ENCODE measurements at places on chromosomes 11 and 22.

DNA sequence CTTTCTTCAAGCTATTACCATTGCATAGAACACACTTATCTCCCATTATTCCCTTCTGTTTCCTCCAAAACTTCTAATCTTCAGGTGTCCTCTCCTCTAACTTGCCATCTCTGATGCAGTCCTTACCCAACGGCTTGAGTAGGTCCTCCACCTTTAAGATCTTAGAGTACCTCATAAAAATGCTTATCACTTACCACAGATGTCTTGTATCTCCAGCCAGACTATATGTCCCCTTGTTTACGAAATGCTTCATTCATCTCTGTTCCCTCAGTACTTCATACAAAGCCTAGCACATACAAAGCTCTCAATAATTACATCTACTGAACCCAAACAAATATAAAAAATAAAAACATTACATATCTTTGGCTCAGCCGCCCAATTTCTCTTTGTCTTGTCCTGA lies 49.2 kb downstream of the PAK1 start:
- no peak for DNase-seq

DNA sequence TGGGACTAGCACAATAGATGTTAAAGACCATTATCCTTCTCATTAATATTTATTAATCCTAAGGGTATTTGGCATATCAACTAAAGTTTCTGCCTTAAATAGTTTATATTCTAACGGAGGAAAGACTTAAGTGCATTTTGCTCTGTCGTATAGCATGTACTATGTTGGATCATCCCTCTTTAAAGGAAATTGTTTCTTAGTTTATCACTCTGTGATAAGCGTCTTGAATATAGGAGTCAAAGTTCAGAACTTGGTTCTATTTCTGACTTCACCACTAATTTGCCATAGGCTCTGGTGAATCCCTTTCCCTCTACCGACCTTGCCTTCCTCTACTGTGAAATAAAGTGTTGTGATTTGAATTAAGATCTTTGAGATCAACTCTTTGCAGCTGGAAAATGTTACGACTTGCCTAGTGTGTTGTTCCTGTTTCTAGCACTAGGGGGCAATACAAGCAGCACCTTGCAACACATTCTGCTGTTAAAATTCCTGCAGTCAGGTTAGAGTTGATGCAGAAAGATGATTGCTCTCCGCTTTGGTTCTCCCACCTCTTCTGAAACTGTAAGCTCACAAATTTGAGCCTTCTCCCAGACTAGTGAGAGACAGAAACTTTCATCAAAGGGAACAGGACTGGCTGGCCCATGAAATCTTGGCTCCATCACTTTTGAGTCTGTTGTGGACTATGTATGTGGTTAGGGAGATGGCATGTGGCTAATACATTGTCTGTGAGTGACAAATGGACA lies 27.8 kb upstream of the ZNRF3 start:
- DNase-seq: peak; percentile 45

DNA sequence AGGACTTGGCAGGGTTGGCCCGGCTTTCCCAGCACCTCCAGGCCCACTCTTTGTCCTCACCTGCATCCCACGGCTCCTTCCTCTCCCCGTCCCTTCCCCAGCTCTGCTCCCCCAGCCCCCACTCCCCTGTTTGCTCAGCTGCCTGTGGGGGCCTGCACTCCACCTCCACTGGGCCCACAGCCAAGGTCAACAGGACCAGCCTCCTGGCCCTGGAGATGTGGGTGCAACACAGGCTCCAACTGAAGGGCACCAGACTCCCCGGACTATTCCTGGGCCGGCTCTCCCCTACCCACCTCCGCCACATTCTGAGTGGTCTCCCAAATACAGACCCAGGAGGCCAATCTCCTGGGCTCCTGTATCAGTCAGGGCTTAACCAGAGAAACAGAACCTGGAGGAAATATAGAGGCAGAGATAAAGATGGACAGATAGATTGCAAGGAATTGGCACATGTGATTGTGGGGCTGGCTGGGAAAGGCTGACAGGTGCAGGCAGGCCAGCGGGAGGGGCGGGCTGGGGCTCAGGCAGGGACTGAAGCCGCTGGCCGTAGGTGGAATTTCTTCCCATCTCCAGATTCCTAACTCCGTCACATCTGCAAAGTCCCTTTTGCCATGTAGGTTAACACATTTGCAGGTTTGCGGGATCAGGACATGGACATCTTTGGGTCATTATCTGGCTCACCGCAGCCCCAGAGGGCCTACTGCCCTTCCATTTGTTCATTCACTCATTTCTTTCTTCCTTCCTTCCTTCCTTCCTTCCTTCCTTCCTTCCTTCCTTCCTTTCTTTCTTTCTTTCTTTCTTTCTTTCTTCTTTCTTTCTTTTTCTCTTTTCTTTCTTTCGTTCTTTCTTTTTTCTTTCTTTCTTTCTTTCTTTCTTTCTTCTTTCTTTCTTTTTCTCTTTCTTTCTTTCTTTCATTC lies 45.8 kb upstream of the MYH9 start:
- no peak for DNase-seq

GRCh38 chr11:11243590-11244469 lies 109.2 kb downstream of the CSNK2A3 start:
- peak; percentile 12 for DNase-seq

GRCh38 chr11:33329705-33330329 lies 72.6 kb downstream of the HIPK3 start:
- DNase-seq: peak; percentile 21

DNA sequence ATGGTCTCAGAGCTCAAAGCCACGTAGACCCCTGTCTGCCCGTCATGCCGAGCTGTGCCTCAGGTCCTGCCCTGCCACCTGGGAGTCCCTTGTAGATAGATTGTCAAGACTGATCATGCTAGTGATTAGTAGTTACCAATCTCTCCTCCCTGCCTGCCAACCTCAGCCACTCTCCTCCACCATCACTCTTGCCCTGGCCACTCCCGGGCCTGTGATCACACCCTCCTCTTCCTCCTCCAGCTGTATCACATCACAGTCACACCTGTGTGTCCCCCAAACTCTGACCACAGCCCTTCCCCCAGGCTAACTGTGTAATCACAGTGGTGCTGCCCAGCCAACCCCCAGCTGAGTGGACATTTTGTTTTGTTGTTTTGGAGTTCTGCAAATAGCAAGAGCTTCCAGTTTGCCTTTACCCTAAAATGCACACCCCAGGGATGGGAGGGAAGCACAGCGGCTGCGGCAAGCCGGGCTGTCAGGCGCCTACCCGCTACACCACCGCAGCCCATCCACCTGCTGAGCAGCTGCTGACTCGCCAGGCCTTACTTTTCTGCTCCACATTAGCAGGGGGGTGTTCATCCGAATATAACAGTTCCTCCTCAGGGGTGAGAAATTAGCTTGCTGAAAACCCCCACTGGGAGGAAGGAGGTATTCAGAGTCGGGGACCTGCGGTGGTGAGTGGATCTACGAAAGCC lies 45.8 kb downstream of the LRFN4 start:
- no peak for DNase-seq

DNA sequence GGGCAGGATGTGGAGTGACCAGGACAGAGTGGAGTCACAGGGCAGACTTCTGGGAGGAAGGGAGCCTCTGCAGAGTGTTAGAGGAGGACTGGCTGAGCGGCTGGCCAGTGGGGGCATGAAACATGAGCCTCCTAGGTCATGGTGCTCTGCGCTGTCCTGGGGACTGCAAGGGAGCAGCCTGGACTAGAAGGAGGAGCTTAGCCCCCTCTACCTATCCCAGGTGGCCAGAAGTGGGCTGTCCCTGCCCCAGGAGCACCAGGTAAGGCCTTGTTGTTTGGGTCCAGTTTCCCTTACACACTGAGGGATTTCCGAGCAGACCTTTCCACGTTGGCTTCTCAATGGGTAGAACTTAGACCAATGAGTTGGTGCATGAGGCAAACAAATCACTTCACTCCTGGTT lies 7.4 kb downstream of the PKNOX2 start:
- no peak for DNase-seq

DNA sequence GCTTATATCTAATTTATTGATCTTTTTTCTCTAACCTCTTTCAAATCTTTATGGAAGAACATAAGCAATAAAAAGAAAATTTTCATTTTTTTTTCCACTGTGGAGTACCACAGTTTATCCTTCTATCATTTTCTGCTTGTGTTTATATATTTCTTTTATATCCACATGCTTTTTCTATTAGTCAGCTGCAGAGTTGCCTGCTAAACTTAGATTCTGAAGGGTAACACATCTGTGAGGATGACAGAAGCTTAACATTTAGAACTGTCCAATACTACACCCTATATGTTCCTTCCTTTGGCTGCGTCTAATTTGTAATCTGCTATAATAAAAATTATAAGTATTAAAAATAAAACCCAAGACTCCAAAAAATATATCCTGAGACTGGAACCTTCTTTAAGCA lies 20.8 kb downstream of the CCDC90B start:
- no peak for DNase-seq

DNA sequence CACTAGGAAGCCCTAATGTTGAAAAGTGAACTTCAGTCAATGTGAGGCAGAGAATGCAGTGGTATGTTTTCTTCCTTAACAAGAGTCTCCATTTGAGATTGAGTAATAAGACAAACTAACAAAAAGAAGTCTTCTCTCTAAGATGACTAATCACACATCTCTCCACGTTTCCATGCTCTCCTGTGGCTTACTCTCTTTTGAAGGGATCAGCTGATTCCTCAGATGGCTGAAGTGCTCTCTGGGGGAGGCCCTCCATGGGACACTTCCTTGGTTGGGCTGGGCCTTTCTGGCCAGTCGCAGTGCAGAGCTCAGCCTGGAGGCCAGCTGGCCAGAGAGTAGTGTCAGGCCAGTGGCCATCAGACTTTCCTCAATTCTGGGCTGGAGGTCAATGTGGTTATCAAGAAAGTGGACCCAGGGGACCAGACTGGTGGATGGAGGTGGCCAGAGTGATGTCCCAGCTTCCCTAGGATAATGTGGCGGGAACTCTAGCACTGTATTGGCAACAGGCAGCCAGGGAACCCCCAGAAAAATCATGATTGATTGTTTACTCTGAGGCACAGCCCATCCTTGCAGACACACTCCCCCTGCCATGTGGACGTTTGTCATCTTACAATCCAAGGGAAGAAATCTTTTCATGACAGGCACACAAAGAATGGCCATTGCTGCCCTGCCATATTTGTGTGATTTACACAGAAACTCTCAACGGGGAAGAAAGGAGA lies 14.5 kb downstream of the CSRP3 start:
- no peak for DNase-seq

DNA sequence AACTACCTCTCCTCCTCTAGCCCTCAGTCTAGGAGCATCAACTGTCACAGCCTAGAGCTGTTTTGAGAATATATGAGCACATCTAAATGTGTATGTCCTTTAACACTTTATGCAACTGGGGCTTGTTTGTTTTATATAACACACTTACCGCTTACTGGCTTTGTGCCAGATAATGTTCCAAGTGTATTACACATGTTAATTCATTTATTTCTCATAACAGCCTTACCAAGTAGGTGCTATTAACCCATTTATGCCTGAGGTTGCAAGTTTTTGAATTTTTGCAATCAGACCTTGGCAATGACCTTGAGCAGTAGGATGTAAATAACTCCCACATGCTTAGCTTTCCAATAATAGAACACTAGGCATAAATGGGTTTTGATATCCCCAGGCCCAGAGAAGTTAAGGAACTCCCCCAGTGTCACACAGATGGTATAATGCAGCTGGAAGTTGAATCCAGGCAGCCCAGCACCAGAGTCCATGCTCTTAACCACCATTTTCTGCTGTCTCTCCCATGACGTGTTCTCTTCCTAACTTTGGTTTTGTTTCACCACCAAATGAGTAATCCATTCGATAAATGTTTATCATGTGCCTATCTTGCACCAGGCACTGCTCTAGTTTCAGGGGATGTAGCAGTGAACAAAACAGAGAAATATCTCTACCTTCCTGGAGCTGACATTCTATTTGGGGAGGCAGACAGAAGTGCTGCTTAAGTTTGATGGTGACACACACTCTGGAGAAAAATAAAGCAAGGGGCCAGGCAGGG lies 23.1 kb downstream of the PRDM11 start:
- no peak for DNase-seq

- no peak for DNase-seq
These were observed 14.6 kb upstream of the P2RY6 start for GRCh38 chr11:73257342-73258103.

DNA sequence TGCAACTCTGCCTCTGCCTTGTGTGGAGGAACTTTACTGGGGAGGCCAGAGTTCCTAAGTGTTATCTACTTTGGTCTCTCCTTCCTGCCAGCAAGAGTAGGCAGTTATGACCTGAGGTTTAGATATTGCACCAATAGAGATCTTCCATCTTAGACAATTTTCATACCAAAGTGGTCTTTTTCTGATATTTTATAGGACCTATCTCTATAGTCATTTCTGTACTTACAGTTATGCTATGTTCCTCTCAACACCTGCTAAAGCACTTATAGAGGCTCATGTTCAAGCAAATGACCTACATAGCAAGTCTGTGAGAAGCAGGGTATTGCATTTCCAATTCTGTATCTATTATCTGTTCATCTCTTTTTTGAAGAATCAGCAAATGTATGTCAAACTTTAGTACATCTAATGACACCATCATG lies 80.8 kb downstream of the HORMAD2 start:
- no peak for DNase-seq

DNA sequence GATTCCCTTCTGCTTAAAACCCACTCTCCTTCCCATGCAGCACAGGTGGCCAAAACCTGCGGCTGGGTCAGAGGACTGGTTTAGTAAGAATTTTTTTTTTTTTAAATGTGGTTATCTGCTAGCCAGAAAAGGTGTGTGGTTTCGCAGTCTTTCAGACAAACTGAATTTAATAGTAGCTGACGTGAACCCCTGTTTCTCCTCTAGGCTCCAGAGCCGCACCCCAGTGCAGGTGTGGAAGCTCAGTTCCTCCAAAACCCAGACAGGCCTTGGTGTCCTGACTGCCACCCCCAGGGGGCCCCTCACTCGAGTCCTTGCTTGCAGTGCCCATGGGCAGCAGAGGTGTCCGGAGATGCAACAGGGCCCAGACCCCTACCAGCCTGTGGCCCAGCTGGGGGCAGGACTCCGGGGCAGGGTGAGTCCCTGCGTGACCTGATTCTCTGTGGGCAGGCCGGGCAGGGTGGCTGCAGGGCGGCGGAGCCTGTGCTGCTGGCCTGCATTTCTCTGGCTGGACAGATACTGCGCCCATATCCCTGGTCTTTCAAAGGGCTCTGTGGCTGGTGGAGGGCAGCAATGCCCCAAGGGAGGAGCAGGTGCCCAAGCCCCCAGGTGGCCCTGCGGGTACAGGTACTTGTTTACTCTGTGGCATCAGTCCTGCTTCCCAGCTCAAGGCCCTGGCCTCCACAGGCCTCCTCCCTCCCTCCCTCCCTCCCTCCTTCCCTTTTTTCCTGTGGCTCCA lies 15.2 kb downstream of the KCNQ1 start:
- DNase-seq: no peak

GRCh38 chr11:67373648-67374570 lies 511 bp upstream of the CLCF1 start:
- DNase-seq: peak; percentile 79
